ENCODE measurements at places on chromosomes 11 and 22. TPM values are rescaled to one million over a fixed set of nuclear protein-coding genes. Genes with fewer than 3 reads are reported as not detected.

GRCh38 chr11:93589347-93589746 is 46.2 kb upstream of the SMCO4 start:
- DNase-seq, result no peak

DNA sequence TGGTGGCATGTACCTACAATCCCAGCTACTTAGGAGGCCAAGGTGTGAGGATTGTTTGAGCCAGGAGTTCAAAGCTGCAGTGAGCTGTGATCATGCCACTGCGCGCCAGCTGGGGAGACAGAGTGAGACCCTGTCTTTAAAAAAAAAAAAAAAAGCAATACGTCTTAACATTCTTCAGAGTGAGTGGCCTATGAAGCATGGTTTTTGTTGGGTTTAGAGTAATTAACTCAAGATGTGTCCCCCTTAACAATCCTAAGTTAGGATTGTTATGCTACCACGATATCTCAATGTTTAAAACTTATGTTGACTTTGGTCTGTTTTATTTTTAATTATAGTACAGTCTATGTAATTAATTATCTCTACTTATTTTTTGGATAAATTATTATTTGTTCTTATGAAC is 156.1 kb downstream of the HIPK3 start:
- no peak for DNase-seq

DNA sequence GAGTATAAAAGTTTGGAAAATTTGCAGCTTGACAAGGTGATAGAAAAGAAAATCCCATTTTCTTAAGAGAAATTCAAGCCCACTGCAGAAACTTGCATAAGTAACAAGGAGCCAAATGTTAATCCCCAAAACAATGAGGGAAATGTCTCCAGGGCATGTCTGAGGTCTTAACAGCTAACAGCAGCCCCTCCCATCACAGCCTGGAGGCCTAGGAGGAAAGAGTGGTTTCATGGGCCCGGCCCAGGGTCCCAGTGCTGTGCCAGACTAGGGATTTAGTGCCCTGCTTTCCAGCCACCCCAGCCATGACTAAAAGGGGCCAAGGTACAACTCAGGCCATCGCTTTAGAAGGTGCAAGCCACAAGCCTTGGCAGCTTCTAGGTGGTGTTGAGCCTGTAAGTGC is 123.7 kb upstream of the TRPC6 start:
- no peak for DNase-seq

- no peak for DNase-seq
These were observed 4.5 kb downstream of the GSTT2 start for GRCh38 chr22:23984430-23984829.

DNA sequence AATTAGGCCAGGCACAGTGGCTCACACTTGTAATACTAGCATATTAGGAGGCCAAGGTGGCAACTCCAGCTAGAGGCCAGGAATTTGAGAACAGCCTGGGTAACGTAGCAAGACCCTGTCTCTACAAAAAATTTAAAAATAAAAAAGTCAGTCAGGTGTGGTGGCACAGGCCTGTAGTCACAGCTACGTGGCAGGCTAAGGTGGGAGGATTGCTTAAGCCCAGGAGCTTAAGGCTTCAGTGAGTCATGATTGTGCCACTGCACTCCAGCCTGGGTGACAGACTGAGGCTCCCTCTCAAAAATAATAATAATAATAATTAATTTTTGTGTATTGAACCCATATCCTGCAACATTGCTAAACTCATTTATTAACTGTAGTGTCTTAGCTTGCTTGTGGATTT is 15.3 kb upstream of the TRIM29 start:
- no peak for DNase-seq

GRCh38 chr11:74730571-74731260 is 510 bp downstream of the CHRDL2 start:
- DNase-seq, result no peak

- no peak for DNase-seq
These were observed 205.1 kb downstream of the SNX19 start for GRCh38 chr11:130711193-130711592.

- DNase-seq, result no peak
These were observed 3.4 kb downstream of the SPTBN2 start for GRCh38 chr11:66725647-66726046.

GRCh38 chr11:37926772-37927171 is 1328.7 kb upstream of the RAG2 start:
- no peak for DNase-seq

- no peak for DNase-seq
These were observed 43.5 kb upstream of the CCDC179 start for GRCh38 chr11:22903782-22904181.

GRCh38 chr11:1234771-1235305 is 12.0 kb downstream of the MUC5B start:
- DNase-seq, result no peak

GRCh38 chr22:20279662-20280134 is 11.6 kb upstream of the RTN4R start:
- peak; percentile 30 for DNase-seq

DNA sequence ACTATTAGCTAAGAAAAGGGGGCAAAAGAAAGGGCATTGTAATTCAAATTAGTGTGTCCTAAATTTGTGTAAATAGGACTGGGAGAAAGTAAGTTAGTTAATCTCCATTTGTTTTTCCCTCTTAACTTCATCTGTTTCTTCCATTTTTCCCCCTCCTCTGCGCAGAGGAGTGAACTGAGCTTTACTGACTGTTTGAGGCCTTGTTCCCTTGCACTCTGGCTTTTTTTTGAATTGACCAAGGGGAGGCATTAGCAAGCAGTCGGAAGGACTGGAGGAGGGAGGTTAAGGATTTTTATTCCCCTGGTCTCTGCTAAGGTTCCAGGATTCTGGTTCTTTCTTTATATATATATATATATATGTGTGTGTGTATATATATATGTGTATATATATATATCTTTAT is 15.2 kb upstream of the FANCF start:
- DNase-seq, result no peak

- no peak for DNase-seq
These were observed 48.7 kb downstream of the C11orf58 start for GRCh38 chr11:16787035-16787742.

GRCh38 chr11:72581067-72581466 is 93.2 kb downstream of the PDE2A start:
- DNase-seq, result no peak

- no peak for DNase-seq
These were observed 37.9 kb downstream of the CDPF1 start for GRCh38 chr22:46212195-46212594.

GRCh38 chr22:44389926-44390612 is 77.3 kb upstream of the SHISAL1 start:
- no peak for DNase-seq

- DNase-seq, result no peak
These were observed 34.2 kb downstream of the DNHD1 start for GRCh38 chr11:6531267-6531752.

- DNase-seq, result no peak
These were observed 10.7 kb upstream of the PLEKHA7 start for GRCh38 chr11:17024924-17025323.

- no peak for DNase-seq
These were observed 34.4 kb downstream of the YAP1 start for GRCh38 chr11:102144357-102145355.

- DNase-seq, result no peak
These were observed 1.2 kb downstream of the PHLDA2 start for GRCh38 chr11:2927851-2928604.

DNA sequence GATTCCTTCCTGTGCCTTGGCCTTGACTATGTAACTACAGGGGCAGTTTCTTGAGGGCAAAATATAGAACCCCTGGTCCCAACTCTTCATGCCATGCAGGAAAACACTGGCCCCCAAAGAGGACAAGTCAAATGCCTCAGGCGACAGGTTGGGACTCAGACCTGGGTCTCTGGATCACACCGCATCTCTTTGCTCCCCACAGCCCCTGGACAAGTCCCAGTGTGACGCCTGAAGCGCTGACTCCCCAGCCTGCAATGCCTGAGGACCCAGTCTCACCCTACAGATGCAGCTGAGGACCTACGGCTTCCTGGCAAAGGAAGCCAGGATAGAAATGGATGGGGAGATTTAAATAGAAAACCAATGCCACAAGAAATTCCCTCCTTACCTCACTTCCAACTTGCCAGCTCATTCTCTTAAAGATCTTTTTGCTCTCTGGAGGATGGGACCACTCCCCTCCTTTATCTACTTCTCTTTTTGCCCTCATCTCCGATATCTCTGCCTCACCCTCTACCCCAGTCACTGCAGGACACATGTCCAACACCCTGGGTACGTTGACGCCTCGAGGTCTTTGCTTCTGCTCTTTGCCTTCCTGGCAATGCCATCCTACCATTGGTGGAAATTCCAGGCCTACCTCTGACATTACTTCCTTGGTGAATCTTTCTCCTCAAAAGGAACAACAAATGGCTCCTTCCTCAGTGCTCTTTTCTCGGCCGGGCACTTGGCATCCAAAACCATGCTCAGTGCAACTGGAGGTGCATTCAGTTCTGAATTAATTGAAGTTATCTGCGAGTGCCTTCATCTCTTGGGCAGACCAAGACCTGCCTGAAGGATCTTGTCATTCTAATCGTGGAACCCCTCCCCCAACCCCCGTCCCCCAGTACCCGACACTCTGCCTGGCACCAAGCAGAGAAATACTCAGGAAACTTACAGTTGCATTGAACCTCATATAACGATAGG is 2.0 kb upstream of the PRDM11 start:
- no peak for DNase-seq

- peak; percentile 53 for DNase-seq
These were observed 93.4 kb downstream of the NTM start for GRCh38 chr11:131463649-131464425.

GRCh38 chr22:49956914-49957825 is 3.4 kb upstream of the PIM3 start:
- DNase-seq, result peak; percentile 20

GRCh38 chr22:37146051-37146385 is 3.7 kb downstream of the IL2RB start:
- no peak for DNase-seq

GRCh38 chr11:69195824-69196782 is 40.4 kb downstream of the SMIM38 start:
- no peak for DNase-seq

DNA sequence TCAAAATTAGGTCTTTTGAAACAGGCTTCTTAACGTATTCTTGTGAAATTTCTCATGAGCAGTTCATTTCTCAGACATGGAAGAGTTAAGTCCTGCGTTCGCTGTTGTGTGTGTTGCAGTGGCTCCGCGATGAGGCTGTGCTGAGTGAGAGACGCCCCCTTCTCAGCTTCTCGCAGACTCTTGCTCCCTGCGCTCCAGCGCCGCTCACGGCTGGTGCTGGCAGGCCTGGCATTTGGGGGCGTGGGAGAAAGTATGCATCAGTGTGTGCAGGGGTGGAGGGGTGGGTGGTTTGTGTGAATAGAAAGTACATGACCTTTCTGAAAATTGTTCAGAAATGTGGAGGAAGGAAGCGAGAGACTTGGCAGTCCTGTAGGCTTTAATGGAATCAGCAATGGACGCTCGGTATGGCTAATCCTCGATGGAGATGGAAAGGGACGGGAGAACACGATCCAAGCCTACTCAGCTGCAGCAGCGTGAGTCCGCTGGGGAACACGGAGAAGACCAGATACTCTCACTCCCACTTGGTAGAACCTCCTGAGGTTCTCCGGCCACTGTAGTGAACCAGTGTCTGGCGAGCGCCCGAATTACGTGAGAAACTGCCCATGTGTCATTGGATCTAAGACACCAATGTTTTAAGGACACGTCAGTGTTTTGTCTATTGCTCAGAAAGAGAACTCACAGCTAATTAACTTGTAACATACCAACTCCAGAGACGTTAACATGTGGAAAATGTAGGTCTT is 5.9 kb downstream of the TAB1 start:
- peak; percentile 73 for DNase-seq

GRCh38 chr11:33344611-33345010 is 87.4 kb downstream of the HIPK3 start:
- DNase-seq, result no peak

GRCh38 chr22:24007253-24008021 is 2.2 kb upstream of the GSTT4 start:
- DNase-seq, result no peak

The MGAT3 gene
- total RNA-seq, result 5.2 TPM

The CBLIF gene
- not detected for total RNA-seq

The ZC3H12C gene
- 17.0 TPM for total RNA-seq

The TREH gene
- total RNA-seq, result not detected

The TMEM121B gene
- 0.10 TPM for total RNA-seq

The EIF3D gene
- 137 TPM for total RNA-seq

The ASPHD2 gene
- 2.1 TPM for total RNA-seq

The OR52H1 gene
- not detected for total RNA-seq

The NEU3 gene
- total RNA-seq, result 9.7 TPM

The P2RY2 gene
- 12.2 TPM for total RNA-seq

The TEX54 gene
- total RNA-seq, result not detected

Measured in upper lobe of left lung (tissue), 6 donors.